ENCODE measurements at places on chromosomes 1 and 21.

DNA sequence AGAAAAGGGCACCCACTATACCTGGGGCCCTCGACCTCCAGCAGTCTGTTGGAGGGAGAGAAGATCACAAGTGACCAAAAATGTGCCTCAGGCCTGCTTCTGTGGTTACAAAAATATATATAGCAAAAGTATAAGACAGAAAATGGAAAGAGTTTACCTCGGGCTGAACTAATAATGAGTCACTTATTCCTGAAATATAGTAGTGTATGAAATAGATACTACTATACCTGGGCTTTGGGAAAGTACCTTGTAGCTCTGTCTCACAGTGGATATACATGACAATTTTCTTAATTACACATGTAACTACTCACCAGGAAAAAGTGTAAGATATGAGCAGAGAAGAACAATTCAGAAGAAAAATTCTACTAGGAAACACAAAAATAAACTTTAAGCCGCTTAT lies 7.3 kb upstream of the APCS start:
- no peak for DNase-seq

DNA sequence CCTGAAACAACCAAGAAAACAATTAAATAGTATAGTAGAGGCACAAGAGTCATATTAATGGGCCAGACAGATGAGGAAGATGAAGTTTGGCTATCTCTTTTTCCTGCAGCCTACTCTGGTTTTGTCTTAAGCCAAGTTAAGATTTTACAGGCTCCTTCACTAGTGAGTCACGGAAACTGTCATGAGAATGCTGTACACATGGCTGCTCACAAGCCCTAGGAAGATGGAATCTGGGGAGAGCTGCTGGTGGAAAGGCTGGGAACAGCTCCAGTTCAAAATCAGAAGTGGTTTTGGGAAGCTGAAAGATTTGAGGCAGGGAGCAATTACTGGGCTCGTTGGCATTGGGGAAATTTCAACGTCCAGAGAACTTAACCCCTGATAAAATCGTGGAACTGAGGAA lies 46.4 kb upstream of the S1PR1 start:
- peak; percentile 79 for DNase-seq

DNA sequence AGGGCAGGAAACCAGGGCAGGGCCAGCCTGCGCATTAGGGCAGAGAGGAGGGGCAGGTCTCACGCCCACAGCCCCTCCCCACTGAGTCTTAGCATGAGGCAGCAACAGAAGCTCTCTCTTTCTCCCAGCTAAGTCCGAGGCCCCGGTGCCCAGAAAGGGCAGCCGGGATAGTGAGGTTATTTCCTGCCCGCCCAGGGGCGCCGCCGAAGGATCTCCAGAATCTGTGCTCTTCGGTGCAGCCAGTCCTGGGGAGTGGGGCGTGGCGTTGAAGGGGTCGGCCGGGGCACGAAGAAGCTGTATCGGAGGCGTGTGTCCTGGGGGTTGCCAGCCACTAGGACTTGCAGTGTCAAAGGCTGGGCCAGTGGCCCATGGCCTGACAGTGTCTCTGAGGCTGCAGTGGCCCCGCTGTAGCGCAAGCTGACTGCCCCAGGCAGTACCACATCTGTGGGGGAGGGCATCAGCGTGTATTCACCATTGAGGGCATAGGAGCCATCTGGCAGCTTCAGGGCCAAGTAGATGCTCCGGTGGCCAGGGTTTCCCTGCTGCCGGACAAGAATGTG lies 7.8 kb downstream of the ADAMTS4 start:
- no peak for DNase-seq

GRCh38 chr1:178485541-178485981 lies 11.2 kb downstream of the CLEC20A start:
- no peak for DNase-seq

- peak; percentile 85 for DNase-seq
Observed at GRCh38 chr1:210400043-210400840, 71.5 kb downstream of the HHAT start.

GRCh38 chr1:182304627-182305026 lies 87.0 kb downstream of the GLUL start:
- no peak for DNase-seq

- no peak for DNase-seq
Observed at GRCh38 chr1:240965581-240966091, 353.7 kb upstream of the GREM2 start.

GRCh38 chr1:156842618-156843300 lies 16.2 kb downstream of the INSRR start:
- DNase-seq: no peak

- peak; percentile 72 for DNase-seq
Observed at GRCh38 chr1:1906185-1907097, 8.6 kb upstream of the CALML6 start.

DNA sequence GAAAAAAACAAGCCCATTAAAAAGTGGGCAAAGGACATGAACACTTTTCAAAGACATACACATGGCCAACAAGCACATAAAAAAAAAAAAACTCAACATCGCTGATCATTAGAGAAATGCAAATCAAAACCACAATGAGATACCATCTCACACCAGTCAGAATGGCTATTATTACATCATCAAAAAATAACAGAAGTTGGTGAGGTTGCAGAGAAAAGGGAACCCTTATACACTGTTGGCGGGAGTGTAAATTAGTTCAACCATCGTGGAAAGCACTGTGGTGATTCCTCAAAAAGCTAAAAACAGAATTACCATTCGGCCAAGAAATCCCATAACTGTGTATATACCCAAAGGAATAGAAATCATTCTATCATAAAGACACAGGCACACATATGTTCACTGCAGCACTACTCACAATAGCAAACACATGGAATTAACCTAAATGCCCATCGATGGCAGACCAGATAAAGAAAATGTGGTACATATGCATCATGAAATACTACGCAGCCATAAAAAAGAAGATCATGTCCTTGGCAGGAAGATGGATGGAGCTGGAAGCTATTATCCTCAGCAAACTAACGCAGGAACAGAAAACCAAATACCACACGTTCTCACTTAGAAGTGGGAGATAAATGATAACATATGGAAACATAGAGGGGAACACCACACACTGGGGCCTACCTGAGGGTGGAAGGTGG lies 70.1 kb downstream of the INTS7 start:
- DNase-seq: no peak

DNA sequence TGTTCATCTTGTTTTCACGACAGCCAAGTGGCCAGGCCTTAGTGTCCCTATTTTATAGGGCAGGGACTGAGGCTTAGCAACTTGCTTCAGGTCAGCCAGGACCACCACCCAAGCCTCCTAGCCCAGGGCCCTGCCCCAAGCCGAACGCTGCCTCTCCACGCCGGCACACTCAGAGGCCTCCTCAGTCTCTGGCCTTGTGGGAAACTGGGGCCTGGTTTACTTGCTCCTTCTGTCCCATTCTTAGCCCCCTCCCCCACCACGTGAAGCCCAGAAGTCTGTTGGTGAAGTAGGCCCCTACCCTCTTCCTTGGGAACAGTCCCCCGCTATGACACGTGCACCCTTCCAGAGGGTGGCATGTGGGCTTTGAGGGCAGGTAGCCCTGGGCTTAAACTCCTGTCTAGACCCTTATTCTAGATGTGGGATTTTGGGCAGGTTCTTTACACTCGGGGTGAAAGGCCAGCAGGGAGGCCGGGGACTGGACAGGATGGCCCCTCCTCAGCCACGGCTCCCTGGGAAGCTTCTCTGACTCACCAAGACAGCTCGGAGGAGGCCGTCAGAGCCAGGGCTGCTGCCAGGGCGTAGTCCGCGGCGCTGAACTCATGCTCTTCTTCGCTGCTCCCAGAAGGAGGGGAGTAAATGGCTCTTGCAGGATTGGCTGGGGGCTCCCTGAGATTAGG lies 4.3 kb downstream of the MYOM3 start:
- peak; percentile 60 for DNase-seq

GRCh38 chr1:59116920-59117542 lies 179.9 kb upstream of the FGGY start:
- peak; percentile 71 for DNase-seq

- DNase-seq: no peak
Observed at GRCh38 chr21:46061063-46061462, 36.8 kb upstream of the COL6A2 start.

GRCh38 chr1:1616045-1616790 lies 918 bp downstream of the MIB2 start:
- peak; percentile 18 for DNase-seq

GRCh38 chr1:247334378-247335133 lies 2.9 kb upstream of the ZNF496 start:
- DNase-seq: no peak

- no peak for DNase-seq
Observed at GRCh38 chr1:20138961-20139550, at the start of gene PLA2G2F. Gene PLA2G2F, plus strand, starts transcription at chr1:20139323. Its CDS starts 105 bp downstream, at chr1:20139428.

DNA sequence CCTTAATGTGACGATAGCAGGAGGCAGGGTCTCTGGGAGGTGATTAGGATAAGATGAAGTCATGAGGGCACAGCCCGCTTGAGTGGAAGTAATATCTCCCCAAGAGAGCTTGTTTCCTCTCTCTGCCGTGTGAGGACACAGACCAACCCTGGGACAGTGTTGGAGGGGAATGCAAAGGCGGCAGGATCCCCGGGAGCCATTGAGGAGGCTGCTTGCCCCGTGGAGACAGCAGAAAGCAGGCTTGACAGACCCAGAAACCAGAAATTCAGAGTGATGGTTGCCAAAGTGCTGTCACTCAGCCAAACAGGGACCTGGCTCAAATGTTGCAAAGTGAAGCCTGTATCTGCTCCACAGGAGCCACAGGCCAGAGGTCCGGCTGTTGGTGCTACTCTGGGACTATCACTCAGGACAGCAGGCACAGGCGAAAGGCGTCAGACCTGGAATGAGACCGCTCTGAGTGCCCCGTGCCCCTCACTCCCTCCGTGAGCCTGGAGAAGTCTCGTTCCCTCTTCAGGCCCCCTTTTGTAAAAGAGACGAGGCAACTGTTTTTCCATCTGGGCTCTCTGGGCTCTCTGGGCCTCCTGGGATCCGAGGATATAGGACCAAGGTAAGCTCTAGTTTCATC lies 96.6 kb upstream of the VANGL1 start:
- no peak for DNase-seq

- peak; percentile 90 for DNase-seq
Observed at GRCh38 chr1:209405183-209405814, 178.2 kb upstream of the CAMK1G start.

DNA sequence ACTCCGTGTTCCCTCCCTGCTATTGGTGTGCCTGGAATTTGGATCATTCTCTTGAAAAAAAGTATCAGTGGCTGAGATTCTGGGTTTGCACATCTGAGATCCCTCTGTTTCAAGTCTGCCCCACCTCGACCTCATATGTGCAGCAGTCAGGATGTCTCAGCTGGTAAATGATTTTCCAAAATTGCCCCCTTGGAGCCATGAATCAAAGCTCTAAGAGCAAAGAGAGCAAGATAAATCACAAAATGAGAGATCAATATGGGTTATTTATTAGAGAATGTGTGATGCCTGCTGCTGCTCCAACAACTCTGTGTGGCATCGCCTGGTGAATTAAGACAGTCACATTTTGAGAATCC lies 8.5 kb downstream of the CRP start:
- no peak for DNase-seq

Data from fibroblast of upper back skin (primary cell).